CD4-positive, alpha-beta T cell treated with Interleukin-15 for 4 hours (primary cell): ENCODE measurements at places on chromosomes 1 and 21.

- no peak for DNase-seq
These were observed 23.0 kb upstream of the KIFAP3 start for GRCh38 chr1:170097449-170097948.

- DNase-seq, result no peak
These were observed 178.4 kb upstream of the EDN2 start for GRCh38 chr1:41662765-41663437.

- DNase-seq, result no peak
These were observed 75.5 kb downstream of the VPS13D start for GRCh38 chr1:12305377-12305776.

DNA sequence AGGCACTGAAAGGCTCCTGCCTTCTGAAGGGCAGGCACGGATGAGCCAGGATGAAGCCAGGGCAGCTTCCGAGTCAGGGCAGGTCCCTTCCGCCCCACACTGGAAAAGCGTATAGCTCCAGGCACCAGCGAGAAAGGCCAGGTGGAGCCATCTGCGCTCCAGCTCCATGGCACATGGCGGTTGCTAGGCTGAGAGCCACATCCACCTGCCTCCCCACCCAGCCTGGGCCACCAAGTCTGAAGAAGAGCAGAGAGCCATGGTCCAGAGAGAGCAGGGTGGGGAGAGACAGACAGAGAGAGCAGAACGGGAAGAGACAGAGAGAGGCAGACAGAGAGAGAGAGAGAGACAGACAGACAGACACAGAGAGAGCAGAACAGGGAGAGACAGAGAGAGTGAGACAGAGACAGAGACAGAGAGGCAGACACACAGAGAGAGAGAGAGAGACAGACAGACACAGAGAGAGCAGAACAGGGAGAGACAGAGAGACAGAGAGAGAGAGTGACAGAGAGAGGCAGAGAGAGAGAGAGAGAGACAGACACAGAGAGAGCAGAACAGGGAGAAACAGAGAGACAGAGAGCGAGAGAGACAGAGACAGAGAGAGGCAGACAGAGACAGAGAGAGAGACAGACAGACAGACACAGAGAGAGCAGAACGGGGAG, 5.2 kb downstream of the FNDC10 start:
- DNase-seq, result no peak

GRCh38 chr1:173827611-173828010, 2.9 kb upstream of the CENPL start:
- DNase-seq, result no peak

DNA sequence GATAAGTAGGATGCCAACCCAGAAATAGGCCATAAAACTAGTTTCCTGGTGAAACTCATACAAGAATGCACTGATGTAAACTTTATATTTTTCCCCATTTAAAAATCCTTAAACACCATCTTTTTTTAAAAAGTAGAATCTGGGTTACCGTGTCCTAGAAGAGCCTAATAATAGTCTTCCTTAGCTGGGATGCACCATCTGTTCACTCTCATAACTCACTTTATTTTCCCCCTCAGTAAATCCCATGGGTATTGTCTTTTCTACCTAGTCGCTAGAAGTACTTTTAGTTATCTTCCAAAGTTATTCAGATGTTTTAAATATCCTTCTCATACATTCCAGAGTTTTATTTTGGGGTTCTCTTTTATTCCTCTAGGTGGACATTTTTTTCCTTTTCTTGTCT, 250.2 kb downstream of the PLA2G4A start:
- no peak for DNase-seq

DNA sequence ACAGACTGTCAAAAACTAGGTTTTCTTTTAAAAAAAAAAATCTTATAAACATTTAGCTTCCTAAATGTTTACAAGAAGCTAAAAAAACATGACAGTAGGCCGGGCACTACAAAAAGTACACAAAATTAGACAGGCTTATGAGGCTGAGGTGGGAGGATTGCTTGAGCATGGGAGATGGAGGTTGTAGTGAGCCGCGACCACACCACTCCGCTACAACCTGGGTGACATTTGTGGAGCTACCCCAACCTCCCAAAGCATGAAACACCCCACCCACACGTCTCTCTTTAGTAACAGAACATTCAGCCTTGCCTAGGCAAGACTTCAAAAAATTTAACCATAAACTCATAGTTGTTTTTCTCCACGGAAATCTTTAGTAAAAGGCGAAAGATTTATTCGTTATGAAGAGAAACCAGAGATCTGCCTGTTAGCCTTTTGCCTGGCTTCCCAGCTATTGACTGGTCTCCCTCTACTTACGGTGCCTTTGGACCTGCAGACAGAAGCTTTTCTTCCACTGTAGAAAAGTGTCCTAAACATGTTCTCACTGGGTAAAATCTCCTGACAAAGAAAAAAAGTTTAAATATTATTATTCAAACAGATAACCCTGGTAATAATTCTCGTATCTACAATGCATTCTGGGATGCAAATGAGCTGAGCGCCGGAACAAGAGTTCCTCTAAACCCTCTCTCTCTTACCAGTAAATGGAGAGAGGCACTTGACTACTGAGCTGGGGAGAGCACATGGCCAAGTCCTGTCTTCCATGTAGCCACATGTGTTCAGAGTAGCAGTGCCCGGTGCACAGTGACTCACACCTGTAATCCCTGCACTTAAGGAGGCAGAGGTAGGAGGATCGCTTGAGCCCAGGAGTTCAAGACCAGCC, 9.2 kb downstream of the RNU5D-1 start:
- DNase-seq, result peak; percentile 80

DNA sequence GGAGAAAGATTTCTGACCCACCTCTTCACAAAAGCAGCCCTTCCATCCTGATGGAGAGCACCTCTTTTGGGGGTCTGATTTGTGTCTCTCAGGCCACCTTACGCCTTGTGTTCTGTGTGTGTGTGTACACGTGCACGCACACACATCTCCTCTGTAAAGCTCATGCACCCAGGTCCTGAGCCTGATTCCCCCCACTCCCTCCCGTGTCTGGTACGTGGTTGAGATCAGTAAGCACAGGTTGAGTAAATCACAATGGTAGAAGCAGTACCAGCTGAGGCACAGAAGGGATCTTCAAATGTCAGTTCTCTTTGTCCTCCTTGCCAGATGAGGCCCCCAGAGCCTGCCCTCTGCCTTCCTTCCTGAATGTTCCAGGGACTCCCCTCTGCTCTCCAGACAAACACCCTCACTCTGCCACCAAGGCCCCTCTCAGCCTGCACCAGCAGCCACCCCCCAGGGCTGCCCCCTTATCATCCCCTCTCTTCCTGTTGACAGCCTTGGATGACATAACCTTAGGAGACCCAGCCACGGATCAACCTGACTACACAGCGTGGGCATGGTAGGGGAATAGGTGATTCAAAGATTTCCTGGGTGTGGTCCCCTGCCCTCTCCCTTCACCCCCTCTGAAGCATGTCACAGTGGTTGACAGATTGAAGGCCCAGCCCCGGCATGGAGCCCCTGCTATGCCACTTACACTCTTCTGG, 112.8 kb downstream of the HIVEP3 start:
- DNase-seq, result peak; percentile 39

- no peak for DNase-seq
These were observed 89.9 kb upstream of the ARTN start for GRCh38 chr1:43843684-43844083.

- no peak for DNase-seq
These were observed 198.6 kb upstream of the EDN2 start for GRCh38 chr1:41682845-41683625.

DNA sequence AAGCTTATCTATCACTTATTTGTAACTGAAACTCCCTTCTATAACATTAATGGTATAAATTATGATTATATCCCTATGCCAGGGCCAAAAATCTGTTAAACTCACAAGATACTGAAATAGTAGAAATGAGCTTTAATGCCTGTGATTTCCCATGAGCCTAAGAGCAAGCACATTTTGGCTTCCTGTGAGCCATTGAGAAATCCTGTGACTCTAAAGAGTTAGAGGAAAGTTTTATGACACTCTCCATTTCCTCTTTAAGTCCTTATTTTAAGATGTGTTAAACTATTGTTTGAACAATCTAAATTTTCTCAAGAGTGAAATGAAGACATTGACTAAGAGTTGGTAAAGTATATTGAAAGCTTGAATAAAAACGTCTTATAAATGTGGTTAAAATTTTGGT, 45.6 kb downstream of the SUCO start:
- no peak for DNase-seq

- no peak for DNase-seq
These were observed 55.2 kb downstream of the MAP3K7CL start for GRCh38 chr21:29185633-29186032.

DNA sequence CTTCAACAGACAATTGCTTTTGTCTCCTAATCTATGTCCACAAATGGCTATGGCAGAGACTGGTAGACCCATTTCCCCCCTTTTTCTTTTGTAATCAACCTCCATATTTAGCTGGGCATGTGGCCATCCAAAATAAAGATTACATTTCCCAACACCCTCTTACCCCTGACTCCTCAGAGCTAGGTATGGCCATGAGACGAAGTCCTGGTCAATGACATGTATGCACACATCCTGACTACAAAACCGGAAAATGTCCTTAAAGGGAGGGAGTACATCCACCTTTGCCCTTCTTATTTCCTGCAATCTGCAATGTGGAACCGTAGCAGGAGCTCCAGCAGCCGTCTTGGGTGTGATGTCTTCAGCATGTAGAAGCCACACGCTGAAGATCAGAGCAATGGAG, 36.2 kb upstream of the RCSD1 start:
- DNase-seq, result no peak

DNA sequence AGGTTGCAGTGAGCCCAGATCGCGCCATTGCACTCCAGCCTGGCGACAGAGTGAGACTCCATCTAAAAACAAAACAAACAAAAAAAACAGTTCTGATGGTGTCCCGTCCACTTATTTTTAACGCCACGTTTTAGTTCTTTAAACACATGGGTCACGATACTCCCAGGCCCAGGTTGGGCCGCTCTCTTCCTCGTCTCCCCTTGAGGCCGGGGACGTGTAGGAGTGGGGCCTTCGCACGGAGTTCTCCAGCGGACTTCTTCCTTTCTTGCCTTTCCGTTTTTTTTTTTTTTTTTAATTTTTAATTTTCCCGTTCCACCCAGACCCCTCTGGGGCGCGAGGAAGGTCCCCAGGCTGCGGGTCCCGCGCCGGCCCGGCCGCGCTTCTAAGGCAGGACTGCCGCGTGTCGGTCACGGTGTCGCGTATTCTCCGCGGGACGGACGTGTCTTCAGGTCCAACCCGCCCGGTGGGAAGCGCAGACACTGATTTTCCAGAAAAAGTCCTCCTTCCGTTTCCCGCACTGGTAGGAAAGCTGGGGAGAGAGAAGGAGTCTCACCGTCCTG, 47.5 kb upstream of the SLC19A1 start:
- no peak for DNase-seq

DNA sequence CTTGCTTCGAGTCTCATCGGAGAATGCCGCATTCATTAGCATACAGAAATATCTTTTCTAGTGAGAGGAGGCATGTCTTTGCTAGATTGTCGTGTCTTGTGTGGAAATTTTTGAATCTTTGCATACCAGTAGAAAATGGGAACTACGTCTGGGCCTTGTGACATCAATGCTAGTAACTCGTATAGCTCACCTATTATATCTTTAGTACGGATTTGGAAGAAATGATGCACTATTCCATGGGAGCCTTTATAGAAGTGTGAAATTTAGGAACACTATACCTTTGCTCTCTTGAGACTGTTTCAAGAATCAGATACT, 835 bp downstream of the UHMK1 start:
- no peak for DNase-seq

- DNase-seq, result no peak
These were observed 126.1 kb downstream of the GDAP2 start for GRCh38 chr1:117803318-117803717.

GRCh38 chr1:230693221-230693620, 20.7 kb downstream of the AGT start:
- no peak for DNase-seq

GRCh38 chr1:22342734-22343191, 108.9 kb upstream of the ZBTB40 start:
- no peak for DNase-seq

DNA sequence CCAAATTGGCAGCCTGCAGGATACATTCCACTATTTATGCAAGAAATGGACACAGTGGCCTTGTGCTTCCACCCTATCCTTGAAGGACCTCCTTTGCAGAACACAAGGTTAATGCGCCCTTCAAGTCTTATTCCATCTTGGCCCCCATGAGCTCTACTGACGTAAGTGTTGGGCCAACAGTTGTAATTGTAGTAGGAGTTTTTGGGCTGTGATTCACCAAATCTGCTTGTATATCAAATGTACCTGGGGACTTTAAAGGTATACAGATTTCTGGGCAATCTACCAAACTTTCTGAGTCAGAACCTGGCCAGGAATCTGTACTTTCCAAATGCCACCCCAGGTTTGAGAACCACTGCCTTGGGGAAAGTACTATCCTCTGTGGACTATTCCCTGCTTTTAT, 100.9 kb upstream of the MARK1 start:
- no peak for DNase-seq

- peak; percentile 10 for DNase-seq
These were observed 945 bp downstream of the RNPEP start for GRCh38 chr1:201983380-201983805.
